ENCODE measurements at places on chromosomes 16 and 17. TPM values are rescaled to one million over a fixed set of nuclear protein-coding genes. Genes with fewer than 3 reads are reported as not detected.

The OSGIN1 gene
- total RNA-seq, result 2.4 TPM

- no peak for DNase-seq
These were observed 725 bp upstream of the MT2A start for GRCh38 chr16:56607675-56608042.

- DNase-seq, result no peak
These were observed 1.7 kb downstream of the MEOX1 start for GRCh38 chr17:43659823-43660617.

- DNase-seq, result no peak
These were observed 38.4 kb downstream of the ABAT start for GRCh38 chr16:8712589-8713361.

- no peak for DNase-seq
These were observed 7.1 kb upstream of the CNP start for GRCh38 chr17:41959336-41960095.

GRCh38 chr17:18027280-18027679 is 11.7 kb downstream of the ATPAF2 start:
- DNase-seq, result no peak

DNA sequence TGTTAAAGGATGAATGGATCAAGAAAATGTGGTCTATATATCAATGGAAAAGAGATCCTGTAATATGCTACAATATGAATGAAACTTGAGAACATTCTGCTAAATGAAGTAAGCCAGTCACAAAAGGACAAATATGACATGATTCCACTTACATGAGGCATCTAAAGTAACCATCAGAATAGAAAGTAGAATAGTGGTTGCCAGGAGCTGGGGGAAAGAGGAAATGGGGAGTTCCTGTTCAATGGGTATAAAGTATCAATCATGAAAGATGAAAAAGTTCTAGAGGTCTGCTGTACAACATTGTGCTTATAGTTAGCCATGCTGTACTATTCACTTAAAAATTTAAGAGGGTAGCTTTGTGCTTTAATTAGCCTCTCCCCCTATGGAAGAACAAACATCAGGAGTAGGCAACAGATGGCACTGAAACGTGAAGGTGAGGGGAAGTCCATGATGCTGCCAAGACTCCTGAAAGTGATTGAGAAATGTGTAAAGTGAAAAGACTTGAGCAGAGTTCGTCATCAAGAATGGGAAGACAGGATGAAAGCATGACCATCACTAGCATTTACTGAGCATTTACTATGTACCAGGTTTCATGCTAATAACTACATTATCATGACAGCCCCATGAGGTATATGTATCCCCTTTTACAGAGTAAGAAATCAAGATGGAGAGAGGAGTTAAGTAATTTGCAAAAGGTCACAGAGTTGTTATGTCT is 167.2 kb downstream of the CYB561 start:
- no peak for DNase-seq
